NCI-H524 treated with DMSO at 0.1 percent for 48 hours (cell line): ENCODE measurements at places on chromosomes 2 and 18.

GRCh38 chr2:160928854-160929301 lies 231.3 kb upstream of the TANK start:
- DNase-seq = no peak

- no peak for DNase-seq
These were observed 927.6 kb upstream of the FANCL start for GRCh38 chr2:59168766-59169165.

- DNase-seq = no peak
These were observed 389.5 kb downstream of the RND3 start for GRCh38 chr2:150097901-150098531.

DNA sequence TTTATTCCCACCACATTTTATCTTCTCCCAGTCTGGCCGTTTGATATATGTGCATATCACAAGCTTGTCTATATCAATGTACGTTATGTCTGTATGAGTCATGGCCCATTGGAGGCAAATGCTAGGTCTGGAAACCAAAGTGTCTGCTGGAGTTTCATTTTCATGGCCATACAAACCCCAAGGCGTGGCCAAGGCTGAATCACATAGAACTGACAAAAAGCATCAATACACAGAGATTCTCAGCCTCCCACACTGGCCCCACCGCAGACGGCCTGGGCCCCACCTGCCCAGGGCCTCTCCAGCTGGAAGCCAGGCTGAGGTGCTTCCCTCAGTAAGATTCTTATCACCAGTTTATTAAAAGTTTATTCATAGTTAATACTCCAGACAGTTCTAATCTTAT lies 40.5 kb upstream of the SALL3 start:
- DNase-seq = no peak

- peak; percentile 65 for DNase-seq
These were observed 78.4 kb upstream of the MEX3C start for GRCh38 chr18:51275712-51276476.
